Left cardiac atrium (tissue), 4 donors: ENCODE measurements at places on chromosomes 11 and 22. TPM values are rescaled to one million over a fixed set of nuclear protein-coding genes. Genes with fewer than 3 reads are reported as not detected.

GNAZ gene
- total RNA-seq = 2.6 TPM

RFPL1 gene
- total RNA-seq = not detected

CRKL gene
- total RNA-seq = 48.7 TPM

COMMD9 gene
- total RNA-seq = 48.8 TPM

C11orf16 gene
- not detected for total RNA-seq

MIAT gene
- 1.9 TPM for total RNA-seq

SLC5A12 gene
- 0.38 TPM for total RNA-seq

JAM3 gene
- 31.0 TPM for total RNA-seq

NFAM1 gene
- 5.1 TPM for total RNA-seq

FXYD2 gene
- 1.9 TPM for total RNA-seq

STIM1 gene
- 25.8 TPM for total RNA-seq

GGTLC2 gene
- not detected for total RNA-seq

CCDC73 gene
- total RNA-seq = not detected

TNNT3 gene
- total RNA-seq = 28.5 TPM

PIWIL4 gene
- 1.0 TPM for total RNA-seq

A4GALT gene
- total RNA-seq = 56.0 TPM

MS4A7 gene
- 33.1 TPM for total RNA-seq

KCNK7 gene
- 0.53 TPM for total RNA-seq

LARGE2 gene
- total RNA-seq = 0.32 TPM

CHORDC1 gene
- total RNA-seq = 31.1 TPM

TMEM41B gene
- 18.3 TPM for total RNA-seq

MMP7 gene
- total RNA-seq = not detected
